Omental fat pad (tissue), 4 donors: ENCODE measurements at places on chromosomes 11 and 22. TPM values are rescaled to one million over a fixed set of nuclear protein-coding genes. Genes with fewer than 3 reads are reported as not detected.

TRPC6 gene
- 14.0 TPM for total RNA-seq

TRIM48 gene
- not detected for total RNA-seq

RBM4B gene
- total RNA-seq, result 7.8 TPM

SUSD2 gene
- total RNA-seq, result 2.3 TPM

OR6A2 gene
- 0.24 TPM for total RNA-seq

CCDC188 gene
- total RNA-seq, result 1.8 TPM

NXPE4 gene
- not detected for total RNA-seq

AQP11 gene
- total RNA-seq, result 1.7 TPM

MMP10 gene
- total RNA-seq, result not detected

CNTN5 gene
- not detected for total RNA-seq

NRXN2 gene
- 1.5 TPM for total RNA-seq

PDGFD gene
- total RNA-seq, result 63.1 TPM

MMP8 gene
- total RNA-seq, result 0.19 TPM

TMPRSS6 gene
- not detected for total RNA-seq

PLAAT3 gene
- total RNA-seq, result 312 TPM

C1QTNF5 gene
- total RNA-seq, result 74.2 TPM

LGALS12 gene
- 98.5 TPM for total RNA-seq

SLC22A12 gene
- total RNA-seq, result not detected

OR8G1 gene
- not detected for total RNA-seq

MICAL2 gene
- total RNA-seq, result 143 TPM

CADM1 gene
- total RNA-seq, result 27.9 TPM

AHNAK gene
- 874 TPM for total RNA-seq

PISD gene
- total RNA-seq, result 127 TPM

RFPL1 gene
- not detected for total RNA-seq

UPK3A gene
- total RNA-seq, result not detected

TIGD3 gene
- total RNA-seq, result 0.36 TPM

SERPING1 gene
- 906 TPM for total RNA-seq

ANO9 gene
- 0.79 TPM for total RNA-seq

EXPH5 gene
- 0.32 TPM for total RNA-seq

CSF2RB gene
- 10.0 TPM for total RNA-seq

NPAS4 gene
- not detected for total RNA-seq

CNIH2 gene
- total RNA-seq, result not detected

YPEL1 gene
- total RNA-seq, result 3.4 TPM

OR52I1 gene
- not detected for total RNA-seq

HINFP gene
- 31.0 TPM for total RNA-seq

TEF gene
- total RNA-seq, result 25.5 TPM

ADM gene
- total RNA-seq, result 1,099 TPM

OR2AG1 gene
- not detected for total RNA-seq

BTBD18 gene
- not detected for total RNA-seq

OSBPL5 gene
- total RNA-seq, result 67.6 TPM

IL17REL gene
- total RNA-seq, result not detected

PICK1 gene
- 16.1 TPM for total RNA-seq

CDC45 gene
- not detected for total RNA-seq

DGCR6L gene
- total RNA-seq, result 67.6 TPM

SPON1 gene
- 80.2 TPM for total RNA-seq

UBE4A gene
- total RNA-seq, result 43.1 TPM

FOLR2 gene
- total RNA-seq, result 82.2 TPM
